ENCODE measurements at places on chromosomes 7 and 10.

DNA sequence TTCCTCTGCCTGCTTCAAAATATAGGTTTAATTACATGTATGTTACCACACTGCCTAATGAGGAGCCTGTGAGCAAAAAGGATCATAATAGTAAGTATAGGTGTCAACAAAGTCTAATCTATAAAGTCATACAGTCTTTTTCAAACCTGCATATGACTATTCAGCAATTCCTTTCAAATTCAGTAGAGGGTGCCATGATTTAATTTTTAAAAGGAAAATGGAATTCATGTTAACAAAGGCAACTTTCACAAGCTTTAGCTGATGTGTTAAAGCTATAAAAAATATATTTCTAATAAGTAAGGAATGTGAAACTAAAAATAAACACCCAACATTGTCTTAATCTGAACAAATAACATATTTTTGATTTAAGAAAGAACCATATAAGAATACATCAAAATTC, 52.1 kb downstream of the MPP7 start:
- peak; percentile 35 for DNase-seq

GRCh38 chr10:103512166-103512565, 18.7 kb downstream of the NEURL1 start:
- DNase-seq, result no peak

DNA sequence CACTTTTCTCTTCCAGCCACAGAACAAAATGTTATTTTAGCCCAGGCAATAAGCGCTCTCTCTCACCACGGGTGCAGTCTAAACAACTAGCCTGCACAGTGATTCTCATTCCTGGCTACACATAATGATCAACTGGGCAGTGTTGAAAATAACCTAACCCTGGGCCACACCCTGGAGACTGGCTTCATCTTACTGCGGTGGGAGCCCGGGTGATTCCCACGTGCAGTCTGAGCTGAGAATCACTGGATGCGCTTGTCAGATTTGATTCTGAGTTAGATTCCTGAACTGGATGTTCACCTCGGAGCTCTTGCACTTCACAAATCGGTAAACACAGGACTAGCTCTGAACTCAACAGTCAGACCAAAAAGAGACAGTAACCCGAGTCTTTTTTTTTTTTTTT, 14.9 kb downstream of the ZC3HAV1 start:
- no peak for DNase-seq

DNA sequence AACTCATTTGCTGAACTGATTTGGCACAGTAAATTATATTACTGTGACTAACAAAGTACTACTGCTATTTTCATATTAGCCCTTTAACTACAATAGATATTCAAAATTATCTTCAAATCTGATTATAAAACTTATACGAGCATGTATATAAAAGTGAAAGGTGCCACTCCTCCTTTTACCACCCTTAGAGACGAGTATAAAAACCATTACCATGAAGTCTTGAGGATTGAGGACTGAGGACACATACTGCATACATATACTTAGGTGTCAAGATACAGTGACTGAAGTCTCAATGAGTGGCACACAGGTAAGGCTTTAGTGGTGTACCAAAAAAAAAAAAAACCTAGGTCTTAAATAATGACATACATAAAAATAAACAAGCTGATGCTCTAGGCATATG, 98.6 kb downstream of the DNAJC1 start:
- DNase-seq, result no peak

GRCh38 chr10:29119374-29119773, 169.5 kb upstream of the LYZL1 start:
- DNase-seq, result no peak

DNA sequence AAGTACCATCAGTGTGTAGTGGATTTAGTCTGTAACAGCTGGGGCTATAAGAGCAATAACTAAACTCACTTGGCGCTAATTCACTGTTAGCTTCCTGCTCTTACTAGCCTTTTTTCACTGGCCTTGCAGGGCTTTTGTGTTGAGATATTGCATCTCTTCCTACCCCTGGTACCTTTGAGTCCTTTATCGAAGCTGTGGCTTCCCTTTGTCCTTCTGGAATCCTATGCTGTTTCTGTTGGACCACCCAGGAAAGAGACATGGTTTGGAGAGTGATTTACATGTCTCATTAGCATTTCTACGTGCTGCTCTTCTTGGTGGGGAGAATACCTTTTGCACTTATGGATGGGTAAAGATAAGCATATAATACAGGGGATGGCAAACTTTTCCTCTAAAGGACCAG, 103.8 kb downstream of the MLLT10 start:
- DNase-seq, result no peak

GRCh38 chr10:24706479-24707118, 17.1 kb downstream of the ARHGAP21 start:
- peak; percentile 94 for DNase-seq

DNA sequence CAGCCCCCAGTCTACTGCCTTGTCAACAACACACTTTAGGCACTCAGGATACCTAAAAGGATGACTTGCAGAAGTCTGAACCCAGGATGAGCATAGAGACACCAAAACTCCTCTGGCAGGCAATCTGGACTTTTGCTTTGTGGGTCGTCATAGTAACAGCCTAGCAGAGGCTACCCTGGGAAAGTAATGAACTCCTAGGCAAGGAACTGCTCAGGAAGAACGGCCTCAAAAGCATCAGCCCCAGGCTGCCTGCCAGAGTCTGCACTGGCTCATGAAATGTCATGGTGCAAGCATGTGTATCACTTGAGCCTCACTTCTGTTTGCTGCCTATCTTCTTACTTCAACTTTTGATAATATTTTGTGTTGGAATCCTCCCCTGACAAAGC, 715.1 kb downstream of the GRID1 start:
- peak; percentile 6 for DNase-seq

DNA sequence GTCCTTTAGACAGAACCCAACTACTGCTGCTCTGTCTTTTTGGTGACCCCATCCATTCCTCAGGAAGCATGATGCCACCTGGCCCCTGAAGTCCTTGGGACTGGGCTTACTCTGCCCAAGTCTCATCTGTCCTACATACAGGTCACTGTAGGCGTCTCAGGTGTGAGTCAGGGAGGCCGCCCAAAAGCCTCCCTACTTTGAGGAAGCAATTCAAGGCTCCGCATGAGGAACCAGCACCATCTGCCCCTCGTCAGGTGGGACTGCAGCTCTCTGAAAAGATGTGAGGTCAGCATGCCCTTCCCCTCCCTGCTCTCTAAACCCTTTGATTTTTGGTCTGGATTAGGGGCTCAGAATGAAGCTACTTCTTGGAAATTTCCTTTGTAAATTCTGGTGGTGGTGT, 354.8 kb downstream of the CXCL12 start:
- DNase-seq, result no peak

GRCh38 chr7:95881597-95881996, 109.2 kb downstream of the DYNC1I1 start:
- DNase-seq, result no peak

DNA sequence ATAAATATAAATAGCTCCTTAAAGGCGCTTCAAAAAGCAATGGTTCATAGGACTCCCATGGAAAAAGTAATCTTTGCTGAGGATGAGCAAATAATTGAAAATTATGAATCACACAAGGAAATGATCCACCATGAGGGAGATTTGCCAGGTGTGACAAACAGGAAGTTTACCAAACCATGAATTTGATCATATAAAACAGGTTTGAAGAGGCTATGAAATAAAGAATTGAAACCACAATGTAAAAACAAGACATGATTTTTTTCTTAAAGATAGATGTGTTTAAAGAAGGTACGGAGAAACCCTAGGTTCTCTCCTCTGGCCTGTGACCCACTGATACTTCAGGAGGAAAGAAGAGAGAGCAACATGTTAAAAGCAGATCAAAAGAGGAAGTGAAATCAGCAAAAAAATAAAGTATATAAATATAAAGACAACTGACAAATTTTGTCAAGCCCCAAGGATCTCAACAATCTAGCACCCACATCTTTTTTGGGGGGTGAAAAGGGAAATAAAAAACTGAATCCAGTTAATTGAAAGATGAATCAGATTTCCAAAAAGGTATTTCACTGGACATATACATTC, 111.3 kb upstream of the ASAH2 start:
- DNase-seq, result no peak

GRCh38 chr7:83936056-83936708, 258.4 kb downstream of the SEMA3A start:
- peak; percentile 71 for DNase-seq

DNA sequence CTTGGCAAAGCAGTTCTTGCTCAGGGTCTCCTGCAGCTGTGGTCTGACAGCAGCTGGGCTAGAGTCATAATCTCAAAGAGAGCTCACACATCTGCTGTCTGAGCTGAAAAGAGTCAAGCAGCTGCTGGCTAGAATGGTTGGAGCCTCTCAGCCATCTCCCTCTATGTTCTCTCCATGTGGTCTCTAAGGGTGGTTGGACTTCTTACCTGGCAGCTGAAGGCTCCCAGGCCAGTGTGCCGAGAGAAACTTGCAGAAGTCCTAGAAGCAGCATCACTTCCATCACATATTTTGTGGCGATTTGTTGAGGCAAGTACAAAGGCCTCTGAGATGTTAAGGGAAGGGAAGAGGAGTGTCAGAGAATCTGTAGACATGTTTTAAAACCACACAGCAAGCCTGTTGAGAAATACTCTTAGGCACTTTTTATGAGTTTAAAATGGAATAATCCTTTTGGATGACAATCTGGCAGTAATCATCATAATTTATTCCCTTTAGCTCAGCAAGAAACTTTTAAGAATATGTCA, 93.2 kb downstream of the REEP3 start:
- DNase-seq, result peak; percentile 59

- no peak for DNase-seq
Measured at GRCh38 chr7:18916826-18917225, 200.6 kb downstream of the TWIST1 start.

GRCh38 chr7:149184274-149184673, 11.1 kb upstream of the ZNF282 start:
- no peak for DNase-seq

- DNase-seq, result no peak
Measured at GRCh38 chr7:79624336-79624735, 170.9 kb upstream of the MAGI2 start.

GRCh38 chr7:11557627-11558026, 274.4 kb downstream of the THSD7A start:
- peak; percentile 45 for DNase-seq

DNA sequence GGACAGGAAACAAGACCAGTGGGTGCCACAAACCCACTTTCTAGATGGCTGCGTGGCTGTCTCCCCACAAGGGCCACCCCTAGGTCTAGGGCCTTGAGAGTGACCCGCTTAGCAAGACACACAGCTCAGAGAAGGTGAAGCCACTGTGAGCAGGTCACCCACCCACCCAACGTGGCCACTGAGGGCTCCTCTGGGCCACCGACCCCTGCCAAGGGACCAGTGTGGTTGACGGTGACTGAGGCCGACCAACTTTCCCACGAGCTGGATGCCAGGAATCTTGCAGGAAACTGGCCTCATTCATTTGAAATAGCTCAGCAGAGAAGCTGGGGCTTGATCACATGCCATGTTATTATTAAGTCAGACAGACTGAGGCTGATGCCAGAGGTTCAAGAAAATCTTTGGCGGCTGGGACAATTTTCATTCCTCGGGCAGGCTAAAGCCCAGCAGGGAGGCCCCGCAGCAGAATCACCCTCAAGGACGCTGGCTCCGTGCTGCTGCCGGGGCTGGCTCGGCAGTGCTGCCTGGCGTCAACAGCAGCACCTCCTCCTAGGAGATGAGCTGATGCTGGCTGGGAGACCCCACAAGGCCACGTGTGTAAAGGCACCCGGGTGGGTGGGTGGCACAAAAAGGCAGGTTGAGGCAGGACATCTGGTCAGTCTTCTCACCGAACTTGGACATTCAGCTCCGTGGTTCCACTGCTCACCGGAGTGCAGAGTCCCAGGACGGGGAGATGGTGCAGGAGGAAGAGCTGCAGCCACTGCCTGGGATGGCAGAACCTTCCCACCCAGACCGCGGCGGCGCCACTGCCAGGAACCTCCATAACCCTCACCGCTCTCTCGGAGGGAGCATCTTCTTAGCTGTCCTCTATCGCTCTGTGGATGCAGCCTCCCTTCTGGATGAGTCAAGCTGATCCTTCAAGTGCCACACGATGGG, 57.8 kb downstream of the ZRANB1 start:
- peak; percentile 50 for DNase-seq

DNA sequence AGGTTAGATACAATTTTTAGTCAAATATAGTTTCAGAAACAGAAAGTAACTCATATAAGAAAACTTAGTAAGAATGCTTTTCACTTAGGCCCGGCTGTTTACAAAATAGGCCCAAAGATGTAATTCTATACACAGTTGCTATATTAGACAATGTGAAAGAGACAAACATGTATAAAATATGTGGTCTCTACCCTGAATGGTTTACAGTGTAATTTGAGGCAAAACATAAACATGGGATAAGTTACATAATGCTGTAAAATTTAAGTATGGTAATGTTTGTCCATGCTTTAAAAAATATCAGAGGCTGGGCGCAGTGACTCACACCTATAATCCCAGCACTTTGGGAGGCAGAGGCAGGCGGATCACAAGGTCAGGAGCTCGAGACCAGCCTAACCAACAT, 18.7 kb downstream of the KRIT1 start:
- DNase-seq, result no peak

DNA sequence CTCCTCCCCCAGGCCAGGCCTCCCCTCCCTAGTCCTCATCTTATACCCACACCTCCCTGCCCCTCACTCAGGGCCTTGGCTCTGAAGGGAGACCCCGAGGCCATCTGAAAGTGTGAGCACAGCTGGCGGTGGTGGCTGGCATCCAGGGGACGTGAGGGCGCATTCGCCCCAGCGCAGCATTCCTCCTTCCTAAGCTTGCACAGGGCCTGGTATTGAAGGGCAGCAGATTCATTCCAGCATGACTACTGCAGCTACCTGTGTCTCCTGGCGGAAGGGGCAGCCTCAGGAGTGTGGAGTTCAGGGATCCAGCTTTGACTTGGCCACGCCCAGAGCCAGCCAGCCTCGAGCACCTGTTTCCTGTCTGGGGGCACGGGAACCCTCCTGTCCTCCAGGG, 72.6 kb downstream of the PARP12 start:
- DNase-seq, result no peak

DNA sequence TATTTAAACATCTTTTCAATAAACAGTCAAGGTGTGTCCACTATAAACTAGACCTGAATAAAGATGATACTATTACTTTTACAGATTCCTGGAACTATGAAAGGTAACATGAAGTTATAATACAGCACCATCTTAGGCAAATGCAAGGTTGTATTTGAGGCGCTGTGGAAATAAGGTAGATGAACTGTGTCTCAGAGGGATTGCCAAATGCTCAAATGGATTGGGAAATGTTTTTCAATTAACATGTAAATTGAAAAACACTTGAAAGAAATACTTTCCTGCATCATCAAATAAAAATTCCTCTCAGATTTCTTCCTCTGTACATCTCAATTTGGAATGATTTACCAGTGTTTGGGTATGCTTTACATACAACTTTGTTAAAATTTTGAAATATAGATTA, 139.4 kb downstream of the DKK1 start:
- DNase-seq, result no peak

GRCh38 chr7:106723398-106723797, 62.4 kb upstream of the CCDC71L start:
- no peak for DNase-seq
